Activated T-helper 1 cell treated with anti-CD3 and anti-CD28 coated beads, Interleukin-2, amount 50 U/mL, for 16 hours (primary cell): ENCODE measurements at places on chromosomes 4 and X.

DNA sequence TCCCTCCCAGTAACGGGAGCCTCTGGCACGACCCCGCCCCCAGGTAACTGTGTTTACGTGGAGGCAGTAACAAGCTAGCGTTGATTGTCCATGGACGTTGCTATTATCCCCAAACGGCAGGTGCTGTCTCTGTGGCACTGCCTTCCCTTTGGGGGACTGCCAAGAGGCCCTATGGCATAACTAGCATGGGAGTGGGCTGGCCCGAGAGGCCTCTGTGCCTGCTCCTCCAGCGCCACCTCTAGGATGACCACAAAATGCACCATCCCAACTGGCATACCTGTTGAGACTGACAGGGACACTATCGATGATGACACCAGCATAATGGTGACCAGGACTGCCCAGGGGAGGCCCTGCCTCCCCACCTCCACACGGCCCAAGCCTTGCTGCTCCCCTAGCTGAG, 1.5 kb downstream of the SRPK3 start:
- no peak for DNase-seq

DNA sequence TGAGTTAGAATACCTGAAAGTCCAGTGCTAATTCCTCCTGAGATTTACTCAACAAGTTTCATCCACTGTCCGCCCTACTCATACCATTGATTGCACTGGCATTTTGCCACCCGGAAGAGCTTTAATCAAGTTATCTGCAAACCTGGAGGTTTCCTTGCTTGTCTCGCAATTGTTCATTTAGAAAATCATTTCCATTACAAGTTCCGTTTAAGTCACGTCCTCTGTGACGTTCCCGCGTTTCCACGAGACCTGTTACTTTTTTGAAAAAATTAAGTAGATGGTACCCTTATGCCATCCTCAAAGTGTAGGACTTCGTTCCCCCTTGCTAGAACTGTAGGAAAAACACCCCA, 761 bp upstream of the FRYL start:
- peak; percentile 11 for DNase-seq

DNA sequence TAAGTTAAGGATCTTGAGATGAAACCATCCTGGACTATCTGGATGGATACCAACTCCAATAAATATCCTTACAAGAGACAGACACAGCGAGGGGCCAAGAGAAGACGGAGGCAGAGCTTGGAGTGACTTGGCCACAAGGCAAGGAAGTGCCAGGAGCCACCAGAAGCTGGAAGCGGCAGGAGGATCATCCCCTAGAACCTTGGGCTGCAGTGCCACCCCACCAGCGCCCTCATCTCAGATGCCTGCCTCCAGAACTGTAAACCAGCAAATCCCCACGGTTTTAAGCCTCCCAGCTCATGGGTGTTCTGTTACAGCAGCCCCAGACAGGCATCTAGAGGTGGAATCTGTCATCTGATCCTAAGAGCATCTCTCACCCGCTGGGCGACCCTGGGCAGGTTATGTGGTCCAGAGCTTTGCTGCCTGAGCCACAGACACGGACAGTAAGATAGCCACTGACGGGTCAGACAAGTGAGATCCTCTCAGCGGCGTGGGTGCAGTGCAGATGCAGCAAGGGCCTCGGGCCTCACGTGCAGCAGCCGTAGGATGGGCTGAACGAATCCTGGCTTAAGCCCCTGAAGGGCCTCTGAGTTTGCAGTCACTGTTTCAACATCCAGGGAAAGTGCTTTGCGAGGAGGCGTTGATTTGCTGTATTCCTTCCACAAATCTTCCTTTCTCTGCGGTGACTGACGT, 25.1 kb upstream of the MXD4 start:
- DNase-seq, result no peak

- no peak for DNase-seq
These were observed 54.1 kb upstream of the WDR17 start for GRCh38 chr4:176011529-176011928.

DNA sequence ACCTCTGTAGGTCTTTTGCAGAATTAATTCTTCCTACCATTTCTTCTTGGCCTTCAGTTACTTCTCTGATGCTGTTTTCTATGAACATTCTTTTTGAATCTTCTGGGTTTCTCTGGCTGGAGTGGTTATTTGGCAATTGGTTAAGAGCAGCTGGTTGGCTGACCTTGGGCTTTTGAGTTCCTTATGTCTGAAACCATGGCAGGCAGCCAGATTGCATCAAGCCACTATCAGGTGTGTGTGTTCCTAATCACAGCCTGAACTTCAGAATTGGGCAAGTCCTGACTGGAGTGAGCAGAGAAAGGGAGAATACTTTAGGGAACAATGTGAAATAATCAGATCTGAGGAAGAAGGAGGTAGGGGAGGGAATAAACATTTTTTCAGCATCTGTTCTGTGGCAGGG, 90.2 kb downstream of the ARHGAP10 start:
- no peak for DNase-seq

GRCh38 chrX:95055991-95056390, 1382.0 kb downstream of the FAM133A start:
- no peak for DNase-seq

- DNase-seq, result no peak
These were observed 515.4 kb downstream of the ZNF674 start for GRCh38 chrX:46029777-46030176.

DNA sequence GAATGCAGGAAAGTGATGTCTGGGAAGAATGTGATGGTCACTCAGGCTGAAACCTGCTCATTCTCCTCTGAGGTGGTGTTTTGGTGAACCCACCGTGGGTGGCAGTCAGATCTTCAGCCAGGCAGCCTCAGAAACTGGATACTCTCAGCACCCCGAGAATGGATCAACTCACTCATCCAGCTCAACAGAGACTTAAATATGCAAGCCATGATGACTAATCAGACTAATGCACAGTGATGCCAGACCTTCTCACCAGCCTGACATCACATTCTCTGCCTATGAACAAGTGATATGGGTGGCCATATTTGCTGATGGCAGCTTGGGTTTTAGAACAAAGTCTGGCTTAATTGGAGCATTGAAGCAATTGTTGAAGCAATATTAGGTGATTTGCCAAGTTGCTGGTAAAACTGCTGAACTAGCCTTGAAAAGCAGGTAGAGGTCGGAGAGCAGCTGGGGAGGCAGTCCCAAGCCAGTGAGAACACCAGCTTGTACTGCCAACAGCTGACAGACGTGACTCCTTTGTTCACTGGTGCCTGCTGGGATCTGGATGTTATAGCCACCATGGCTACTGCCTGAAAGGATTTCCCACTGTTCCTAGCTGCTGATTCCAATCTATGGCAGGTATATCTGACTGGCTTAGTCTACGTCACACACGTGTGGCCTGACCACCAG, 608.1 kb downstream of the MID1IP1 start:
- DNase-seq, result no peak

GRCh38 chr4:142886566-142886965, 40.5 kb upstream of the INPP4B start:
- no peak for DNase-seq

- no peak for DNase-seq
These were observed 35.5 kb downstream of the RNF212 start for GRCh38 chr4:1077711-1078477.

GRCh38 chr4:55925241-55925640, 23.5 kb upstream of the CEP135 start:
- DNase-seq, result no peak

DNA sequence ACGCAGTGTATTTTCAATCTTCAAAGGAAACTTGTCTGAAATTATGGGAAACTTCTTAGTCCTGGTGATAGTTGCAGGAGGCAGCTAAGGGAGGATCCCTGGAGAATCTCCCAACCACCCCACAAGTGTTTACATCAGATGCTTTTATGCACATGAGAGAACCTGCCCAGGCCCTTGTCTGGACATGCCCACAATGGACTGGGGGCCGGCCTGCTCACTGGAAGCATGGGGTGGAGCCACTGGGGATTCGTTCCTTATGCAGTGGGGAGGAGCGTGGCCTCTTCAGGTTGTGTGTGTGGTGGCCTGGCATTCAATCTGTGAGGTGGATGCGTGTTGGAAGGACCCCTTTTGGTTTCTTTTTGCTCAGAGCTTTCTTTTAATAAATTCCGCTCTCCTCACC, 398.7 kb upstream of the PPP1R2C start:
- no peak for DNase-seq

DNA sequence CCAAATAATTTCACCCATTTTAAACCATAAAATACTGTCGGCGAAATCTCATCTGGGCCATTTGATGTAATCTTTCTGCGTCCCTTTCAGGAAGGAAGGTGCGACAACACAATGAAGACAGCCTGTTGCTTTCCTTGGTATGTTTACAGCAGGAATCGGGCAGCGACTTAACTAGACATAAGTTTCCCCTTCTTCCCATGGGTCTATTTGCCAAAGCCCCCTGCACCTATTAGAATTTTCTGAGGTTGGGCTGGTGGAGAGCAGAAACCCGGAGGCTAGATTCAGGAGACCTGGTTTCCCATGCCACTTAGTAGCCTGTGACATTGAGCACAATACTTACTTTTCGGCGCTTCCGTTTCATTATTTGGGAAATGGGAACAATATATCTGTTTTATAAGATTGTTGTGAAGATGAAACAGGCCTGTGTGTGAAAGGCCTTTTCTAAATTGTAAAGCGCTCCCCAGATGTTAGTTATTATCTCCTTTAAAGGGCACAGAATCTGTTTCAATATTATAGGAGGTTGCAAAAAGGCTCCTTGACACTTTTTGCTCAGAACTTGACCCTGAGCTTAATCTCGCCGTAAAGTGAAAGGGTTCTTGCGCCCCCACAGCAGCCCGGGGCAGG, 552 bp upstream of the AFF1 start:
- DNase-seq, result no peak

DNA sequence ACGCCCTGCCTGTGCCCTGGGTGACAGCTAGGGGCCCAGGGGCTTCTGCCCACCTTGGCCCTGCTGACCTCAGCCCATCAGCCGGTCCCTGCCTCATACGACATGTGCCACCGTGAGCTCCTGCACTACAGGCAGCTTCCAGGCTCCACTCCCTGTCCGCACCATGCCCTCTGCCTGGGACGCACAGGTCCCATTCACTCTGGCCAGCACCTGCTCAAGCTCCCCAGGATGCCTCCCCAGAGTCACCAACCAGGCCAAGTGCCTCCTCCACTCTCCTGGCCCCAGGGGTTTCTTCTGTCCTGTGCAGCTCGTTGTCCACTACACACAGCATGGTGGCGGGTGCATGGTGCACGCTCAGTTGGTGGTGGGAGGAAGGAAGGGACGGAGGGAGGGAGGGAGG, 20.2 kb upstream of the MRFAP1 start:
- no peak for DNase-seq

GRCh38 chrX:68834371-68835103, 5.7 kb downstream of the EFNB1 start:
- no peak for DNase-seq

GRCh38 chrX:108641589-108642272, 94.6 kb downstream of the IRS4 start:
- DNase-seq, result no peak

DNA sequence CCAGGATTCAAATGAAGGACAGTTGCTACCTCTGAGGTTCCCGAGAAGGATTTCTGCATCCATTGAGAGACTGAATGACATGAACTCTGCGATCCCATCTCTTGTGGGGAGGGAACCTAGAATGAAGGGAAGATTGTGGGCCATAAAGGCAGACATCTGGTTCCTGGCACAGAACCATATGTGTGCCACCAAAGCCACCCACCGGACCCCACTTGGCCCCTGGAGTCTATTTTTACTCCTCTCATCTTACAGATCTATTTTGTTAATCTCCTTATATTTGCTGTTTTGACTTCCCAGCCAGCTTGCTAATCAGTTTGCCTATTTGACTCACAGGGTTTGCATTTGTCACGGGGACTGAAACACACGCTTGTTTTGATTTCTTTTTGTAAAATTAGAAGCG, 7.3 kb downstream of the SOD3 start:
- no peak for DNase-seq

DNA sequence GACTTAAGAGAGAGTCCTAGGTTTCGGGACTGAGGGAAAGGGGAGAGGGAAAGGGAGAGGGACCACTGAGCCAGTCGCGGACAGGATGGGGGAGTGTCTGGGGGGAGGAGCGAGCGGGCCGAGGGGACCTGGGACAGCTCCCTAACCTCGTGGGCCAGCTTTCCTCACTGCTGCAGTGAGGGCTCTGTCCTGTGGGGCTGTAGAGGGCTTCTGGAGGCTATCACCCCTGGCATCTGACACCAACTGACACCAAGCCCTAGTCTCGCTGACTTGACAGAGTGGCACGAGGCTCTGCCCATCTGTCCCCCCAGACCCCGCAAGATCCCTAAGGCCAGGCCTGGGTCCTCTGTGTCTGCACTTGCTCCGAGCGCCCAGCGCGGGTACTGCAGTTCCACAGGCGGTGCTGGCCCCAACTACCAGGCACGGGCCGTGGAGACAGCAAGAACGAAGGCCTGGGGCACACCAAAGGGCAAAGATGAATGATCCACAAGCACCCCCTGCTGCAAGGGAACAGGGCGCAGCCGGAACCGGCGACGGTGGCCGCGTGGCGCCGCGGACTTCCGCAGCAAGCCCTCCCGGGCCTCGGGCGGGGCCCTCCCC, 465 bp downstream of the HAUS7 start:
- DNase-seq, result no peak

GRCh38 chr4:71369536-71369935, 30.7 kb downstream of the SLC4A4 start:
- DNase-seq, result no peak

DNA sequence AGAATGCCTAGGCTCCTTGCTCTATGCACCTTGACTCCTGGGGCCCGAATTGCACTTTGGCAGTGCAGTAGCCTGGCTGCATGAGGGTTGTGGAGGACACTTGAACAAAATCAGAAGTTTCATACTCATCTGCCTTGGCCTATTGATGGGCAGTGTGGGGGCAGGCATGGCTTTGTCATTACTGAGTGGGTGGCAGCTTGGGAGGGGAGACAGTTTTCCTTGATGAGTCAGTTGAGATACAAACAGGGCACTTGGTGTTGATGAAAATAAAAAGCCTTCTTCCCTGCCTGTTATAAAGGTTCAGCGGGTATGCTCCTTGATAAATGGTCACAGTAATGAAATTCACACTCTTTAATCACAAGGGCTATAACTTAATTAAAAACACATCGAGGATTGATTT, 126.8 kb upstream of the MAMLD1 start:
- DNase-seq, result no peak

DNA sequence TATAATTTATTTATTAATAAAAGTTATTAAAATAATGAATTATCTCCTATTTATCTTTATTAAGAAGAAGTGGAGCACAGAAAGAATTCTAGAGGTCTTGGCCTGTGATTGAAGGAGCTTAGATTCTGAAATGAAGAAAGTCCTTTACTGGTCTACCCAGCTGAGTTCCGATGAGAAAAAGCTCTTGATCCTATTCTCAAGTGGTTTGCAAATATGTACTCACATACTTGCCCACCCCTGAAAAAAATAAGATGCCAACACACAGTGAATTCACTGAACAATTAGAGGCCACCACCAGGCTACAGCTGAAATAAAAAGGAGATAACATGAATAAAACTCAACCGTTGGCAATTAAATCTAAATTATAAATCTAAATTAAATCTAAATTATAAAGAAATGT, 253.4 kb downstream of the MAPK10 start:
- no peak for DNase-seq
